Peyer's patch (tissue), 4 donors: ENCODE measurements at places on chromosomes 2 and 18.

- H3K4me1 ChIP-seq, result no peaks in the 10 kb centered on the region
- no peak overlapping the region for H3K27ac ChIP-seq
These were observed 184.0 kb downstream of the SEPTIN10 start for GRCh38 chr2:109429567-109430328.

DNA sequence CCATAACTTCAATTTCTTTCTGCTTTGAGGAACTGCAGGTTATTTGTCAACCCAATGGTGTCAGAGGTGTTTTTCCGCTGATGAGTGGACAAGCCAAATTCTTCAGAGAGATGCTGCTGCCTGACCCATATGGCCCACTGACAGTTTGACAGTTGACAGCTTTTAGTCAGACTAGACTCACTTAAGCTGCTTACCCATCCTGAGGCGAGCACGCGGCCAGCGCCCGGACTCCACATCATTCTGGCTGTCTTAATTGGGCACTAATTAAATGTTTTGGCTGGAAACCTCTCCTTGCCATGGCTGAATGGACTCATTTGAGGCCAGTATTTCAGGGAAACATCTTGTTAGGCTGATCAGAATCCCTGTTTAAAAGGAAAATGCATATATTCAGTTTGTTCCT lies 316.1 kb upstream of the FANCL start:
- H3K27me3 ChIP-seq, result no peaks in the 10 kb centered on the region
- H3K4me1 ChIP-seq, result no peaks in the 10 kb centered on the region
- no peak overlapping the region for H3K27ac ChIP-seq
- DNase-seq, result no peak

GRCh38 chr2:95276244-95276887 lies 2.1 kb downstream of the PROM2 start:
- no peaks in the 10 kb centered on the region for H3K27me3 ChIP-seq
- H3K4me1 ChIP-seq, result no peaks in the 10 kb centered on the region
- H3K4me3 ChIP-seq, result no peak overlapping the region
- DNase-seq, result no peak
- peaks cover 3% of the 10 kb centered on the region for H3K36me3 ChIP-seq
- no peak overlapping the region for H3K27ac ChIP-seq

- H3K4me1 ChIP-seq, result no peaks in the 10 kb centered on the region
- no peak for DNase-seq
- no peak overlapping the region for H3K4me3 ChIP-seq
- H3K27ac ChIP-seq, result no peak overlapping the region
- no peaks in the 10 kb centered on the region for H3K27me3 ChIP-seq
These were observed 108.4 kb downstream of the COPS8 start for GRCh38 chr2:237194081-237194480.

GRCh38 chr2:140593132-140593531 lies 1537.7 kb downstream of the LRP1B start:
- H3K27me3 ChIP-seq, result no peaks in the 10 kb centered on the region
- DNase-seq, result no peak
- H3K4me1 ChIP-seq, result no peaks in the 10 kb centered on the region
- no peak overlapping the region for H3K27ac ChIP-seq

DNA sequence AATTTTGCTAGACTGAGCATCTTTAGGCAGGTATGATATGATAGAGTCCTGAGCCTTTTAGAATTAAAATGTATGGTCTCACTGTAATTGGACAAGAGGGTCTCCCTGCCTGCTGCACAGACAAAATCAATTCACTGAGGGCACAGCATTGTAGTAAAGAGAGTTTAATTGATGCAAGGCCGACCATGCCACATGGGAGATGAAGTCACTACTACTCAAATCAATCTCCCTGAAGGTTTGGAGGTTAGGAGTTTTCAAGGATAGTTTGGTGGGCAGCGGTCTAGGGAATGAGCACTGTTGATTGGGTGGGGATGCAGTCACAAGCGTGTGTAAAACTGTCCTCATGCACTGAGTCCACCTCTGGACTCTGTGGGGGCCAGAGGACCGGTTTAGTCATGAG lies 26.1 kb downstream of the SERPINB7 start:
- no peak for DNase-seq
- no peak overlapping the region for H3K27ac ChIP-seq
- H3K4me3 ChIP-seq, result no peak overlapping the region
- no peaks in the 10 kb centered on the region for H3K27me3 ChIP-seq
- no peaks in the 10 kb centered on the region for H3K36me3 ChIP-seq
- H3K4me1 ChIP-seq, result no peaks in the 10 kb centered on the region

GRCh38 chr2:177460973-177461585 lies 68.5 kb downstream of the AGPS start:
- H3K4me1 ChIP-seq, result no peaks in the 10 kb centered on the region
- peaks cover 26% of the 10 kb centered on the region for H3K36me3 ChIP-seq
- H3K27me3 ChIP-seq, result no peaks in the 10 kb centered on the region
- H3K4me3 ChIP-seq, result no peak overlapping the region
- H3K27ac ChIP-seq, result no peak overlapping the region

GRCh38 chr2:131517106-131517831 lies 10.4 kb upstream of the CCDC74A start:
- no peak overlapping the region for H3K4me3 ChIP-seq
- peak; percentile 41 for DNase-seq
- no peaks in the 10 kb centered on the region for H3K4me1 ChIP-seq
- no peaks in the 10 kb centered on the region for H3K36me3 ChIP-seq

DNA sequence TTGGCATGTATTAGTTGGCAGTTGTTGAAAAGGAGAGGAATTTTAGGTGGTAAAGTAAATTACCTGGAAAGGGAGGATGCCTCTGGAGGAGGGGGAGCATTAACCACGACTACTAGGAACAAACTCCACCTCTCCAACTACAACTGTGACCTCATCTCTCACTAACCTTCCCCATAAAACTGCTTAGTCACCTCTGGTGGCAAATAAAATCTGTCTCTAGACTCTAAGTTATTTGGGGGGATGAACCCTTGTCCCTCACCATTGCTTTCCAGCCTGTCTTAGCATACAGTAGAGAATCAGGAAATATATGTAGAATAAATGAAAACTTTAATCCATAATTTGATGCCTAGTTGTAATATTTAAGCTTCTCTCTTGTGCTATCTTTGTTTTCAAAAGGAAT lies 27.6 kb upstream of the MYO1B start:
- no peaks in the 10 kb centered on the region for H3K36me3 ChIP-seq
- no peak for DNase-seq

- H3K36me3 ChIP-seq, result no peaks in the 10 kb centered on the region
- DNase-seq, result no peak
- H3K27me3 ChIP-seq, result no peaks in the 10 kb centered on the region
- no peaks in the 10 kb centered on the region for H3K4me1 ChIP-seq
- no peak overlapping the region for H3K4me3 ChIP-seq
These were observed 260.7 kb upstream of the STON1 start for GRCh38 chr2:48269117-48269822.

- no peak overlapping the region for H3K27ac ChIP-seq
- no peaks in the 10 kb centered on the region for H3K4me1 ChIP-seq
- H3K27me3 ChIP-seq, result no peaks in the 10 kb centered on the region
- no peak overlapping the region for H3K4me3 ChIP-seq
- no peak for DNase-seq
These were observed 229.1 kb upstream of the SLC14A2 start for GRCh38 chr18:45386041-45386655.

- H3K4me1 ChIP-seq, result no peaks in the 10 kb centered on the region
- no peak overlapping the region for H3K4me3 ChIP-seq
These were observed 53.5 kb upstream of the SMAD2 start for GRCh38 chr18:47983946-47984345.

- H3K4me3 ChIP-seq, result no peak overlapping the region
- no peaks in the 10 kb centered on the region for H3K4me1 ChIP-seq
- no peaks in the 10 kb centered on the region for H3K36me3 ChIP-seq
These were observed 46.0 kb downstream of the TMEFF2 start for GRCh38 chr2:192148620-192149321.

- H3K36me3 ChIP-seq, result no peaks in the 10 kb centered on the region
- no peaks in the 10 kb centered on the region for H3K27me3 ChIP-seq
- peak; percentile 81 for DNase-seq
- no peak overlapping the region for H3K27ac ChIP-seq
- H3K4me1 ChIP-seq, result no peaks in the 10 kb centered on the region
- no peak overlapping the region for H3K4me3 ChIP-seq
These were observed 58.2 kb downstream of the PMAIP1 start for GRCh38 chr18:59957957-59958356.

DNA sequence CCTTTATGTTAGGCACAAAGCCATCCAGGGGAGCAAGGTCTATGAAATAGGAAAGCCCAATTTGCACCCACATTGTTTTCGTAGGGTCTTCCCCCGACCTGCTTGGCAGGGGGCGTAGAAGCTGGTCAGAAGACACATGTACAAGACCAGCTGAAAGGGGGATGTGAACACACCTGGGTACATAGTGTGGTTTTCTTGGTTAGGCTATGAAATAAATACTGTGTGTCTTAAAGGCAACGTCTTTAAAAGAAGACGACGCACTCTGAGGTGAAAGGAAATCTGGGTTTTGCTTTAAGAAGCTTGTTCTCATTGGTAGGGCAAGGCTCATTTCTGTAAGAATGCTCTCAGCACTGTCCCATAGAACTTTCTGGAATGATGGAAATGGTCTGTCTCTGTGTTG lies 60.0 kb upstream of the KLF7 start:
- H3K27me3 ChIP-seq, result no peaks in the 10 kb centered on the region
- no peak for DNase-seq
- H3K27ac ChIP-seq, result no peak overlapping the region
- H3K4me3 ChIP-seq, result no peak overlapping the region
- no peaks in the 10 kb centered on the region for H3K36me3 ChIP-seq
- H3K4me1 ChIP-seq, result no peaks in the 10 kb centered on the region

DNA sequence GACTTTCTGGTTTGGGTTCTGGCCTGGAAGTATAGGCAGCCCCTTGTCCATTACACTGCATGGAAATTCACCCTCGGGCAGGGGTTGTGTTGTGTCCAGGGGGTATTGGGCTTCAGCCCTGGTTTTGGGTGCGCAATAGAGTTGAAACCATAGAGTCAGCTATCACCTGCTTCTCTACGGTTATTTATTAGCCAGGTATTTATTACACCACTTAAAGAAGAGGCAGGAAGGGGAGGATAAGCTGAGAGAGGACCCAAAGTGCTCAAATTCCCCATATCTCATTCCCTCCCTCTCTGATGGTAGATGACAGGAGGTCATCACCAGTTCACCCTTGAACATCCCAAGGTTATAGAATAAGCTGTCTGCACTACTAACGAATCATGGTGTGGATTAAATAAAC lies 133.4 kb downstream of the HRH4 start:
- H3K27me3 ChIP-seq, result no peaks in the 10 kb centered on the region
- H3K4me3 ChIP-seq, result no peak overlapping the region
- no peak overlapping the region for H3K27ac ChIP-seq
- no peaks in the 10 kb centered on the region for H3K4me1 ChIP-seq
- H3K36me3 ChIP-seq, result no peaks in the 10 kb centered on the region
- no peak for DNase-seq

DNA sequence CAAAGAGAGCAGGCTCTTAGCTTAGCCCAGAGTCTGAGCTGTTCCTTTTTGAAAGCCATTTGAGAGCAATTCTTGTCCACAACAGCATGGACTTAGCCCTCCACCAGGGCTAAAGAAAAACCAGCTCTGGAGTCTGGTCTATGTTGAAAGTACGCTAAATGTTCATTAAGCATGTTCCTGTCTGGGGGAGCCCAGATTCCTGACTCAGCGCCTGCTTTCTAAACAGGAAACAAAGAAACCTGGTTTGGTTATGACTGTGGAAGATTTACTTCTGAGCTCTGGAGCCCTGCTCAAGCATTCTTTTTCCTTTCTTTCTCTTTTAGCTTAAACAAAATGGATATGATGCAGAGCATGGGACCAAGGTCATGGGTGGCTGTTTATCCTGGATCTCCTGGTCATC lies 279.8 kb downstream of the RBM43 start:
- no peak overlapping the region for H3K4me3 ChIP-seq
- no peaks in the 10 kb centered on the region for H3K4me1 ChIP-seq
- DNase-seq, result no peak
- H3K27me3 ChIP-seq, result no peaks in the 10 kb centered on the region
- H3K36me3 ChIP-seq, result no peaks in the 10 kb centered on the region
- no peak overlapping the region for H3K27ac ChIP-seq

- H3K4me3 ChIP-seq, result no peak overlapping the region
- H3K27me3 ChIP-seq, result no peaks in the 10 kb centered on the region
- no peaks in the 10 kb centered on the region for H3K4me1 ChIP-seq
- no peaks in the 10 kb centered on the region for H3K36me3 ChIP-seq
These were observed 8.6 kb upstream of the RPL37A start for GRCh38 chr2:216490061-216490460.

- DNase-seq, result no peak
- H3K27me3 ChIP-seq, result no peaks in the 10 kb centered on the region
- no peak overlapping the region for H3K4me3 ChIP-seq
- no peaks in the 10 kb centered on the region for H3K36me3 ChIP-seq
These were observed 141.9 kb upstream of the REV1 start for GRCh38 chr2:99631700-99632099.

GRCh38 chr2:44716131-44716530 lies 225.4 kb upstream of the SIX3 start:
- H3K36me3 ChIP-seq, result no peaks in the 10 kb centered on the region
- no peaks in the 10 kb centered on the region for H3K27me3 ChIP-seq
- no peak overlapping the region for H3K4me3 ChIP-seq
- DNase-seq, result no peak
- no peaks in the 10 kb centered on the region for H3K4me1 ChIP-seq

- no peak for DNase-seq
These were observed 21.8 kb downstream of the SPTBN1 start for GRCh38 chr2:54477896-54478295.

DNA sequence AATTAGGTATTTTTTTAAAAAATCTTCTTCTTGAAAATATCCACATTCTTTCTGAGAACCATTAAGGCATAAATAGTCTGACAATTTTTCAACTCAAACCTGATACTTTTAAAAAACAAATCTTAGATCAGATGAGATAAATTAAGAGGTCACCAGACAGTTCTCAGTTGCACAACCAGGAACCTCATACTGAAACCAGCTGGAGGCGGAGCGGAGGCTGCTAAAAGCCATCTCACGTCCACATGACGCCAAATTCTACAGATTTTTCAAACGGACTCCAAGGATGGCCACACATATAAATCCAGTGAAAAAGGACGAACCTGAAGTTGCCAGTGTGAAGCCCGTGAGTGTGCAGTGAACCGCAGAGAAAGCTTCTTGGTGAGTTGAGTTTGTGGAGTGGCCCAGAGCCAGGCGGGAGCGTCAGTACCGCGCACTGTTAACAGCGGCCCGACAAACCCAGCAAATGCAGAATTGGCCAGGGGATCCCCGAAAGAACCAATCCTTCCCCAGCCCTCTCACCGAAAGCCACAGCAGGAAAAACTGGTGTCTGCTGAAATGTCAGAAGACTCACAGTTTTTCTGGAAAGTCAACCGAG lies 53.1 kb upstream of the BBS5 start:
- H3K27ac ChIP-seq, result no peak overlapping the region
- H3K27me3 ChIP-seq, result no peaks in the 10 kb centered on the region
- no peak for DNase-seq

GRCh38 chr2:138276339-138276738 lies 225.2 kb upstream of the SPOPL start:
- H3K36me3 ChIP-seq, result no peaks in the 10 kb centered on the region
- no peak for DNase-seq
- no peaks in the 10 kb centered on the region for H3K27me3 ChIP-seq
- H3K4me1 ChIP-seq, result no peaks in the 10 kb centered on the region

DNA sequence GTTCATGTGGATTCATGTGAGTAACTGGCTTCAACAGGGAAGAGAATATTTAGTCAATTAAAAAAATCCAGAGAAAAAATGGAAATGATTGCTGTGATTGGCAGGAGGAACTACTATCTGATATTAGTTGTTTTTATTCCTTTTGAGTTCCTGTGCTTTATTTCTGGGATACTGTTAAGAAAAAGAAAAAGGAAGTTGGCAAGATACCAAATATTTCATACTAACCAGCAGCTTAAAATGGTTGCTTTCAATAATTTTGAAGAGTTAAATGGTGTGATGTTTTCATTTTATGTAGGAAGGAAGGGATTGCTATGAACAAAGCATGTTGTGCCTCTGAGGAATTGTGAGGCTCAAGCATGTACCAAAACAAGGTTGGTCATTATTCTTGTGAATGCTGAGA lies 8.1 kb upstream of the MTX2 start:
- DNase-seq, result no peak
- no peaks in the 10 kb centered on the region for H3K4me1 ChIP-seq
- no peaks in the 10 kb centered on the region for H3K27me3 ChIP-seq
- no peak overlapping the region for H3K4me3 ChIP-seq
